ENCODE measurements at places on chromosomes 12 and 14. TPM values are rescaled to one million over a fixed set of nuclear protein-coding genes. Genes with fewer than 3 reads are reported as not detected.

- H3K27me3 ChIP-seq, result no peaks in the 10 kb centered on the region
- H3K4me1 ChIP-seq, result no peaks in the 10 kb centered on the region
- DNase-seq, result no peak
- no peaks in the 10 kb centered on the region for H3K36me3 ChIP-seq
Observed at GRCh38 chr12:34292736-34293625, 270.7 kb downstream of the ALG10 start.

GRCh38 chr12:82325540-82326336 lies 32.4 kb downstream of the CCDC59 start:
- DNase-seq, result no peak
- H3K4me3 ChIP-seq, result no peak overlapping the region
- H3K27me3 ChIP-seq, result no peaks in the 10 kb centered on the region
- no peaks in the 10 kb centered on the region for H3K4me1 ChIP-seq

GRCh38 chr12:48235796-48236333 lies 32.8 kb upstream of the OR10AD1 start:
- H3K36me3 ChIP-seq, result no peaks in the 10 kb centered on the region
- DNase-seq, result peak; percentile 45
- H3K27me3 ChIP-seq, result no peaks in the 10 kb centered on the region
- peaks cover 7% of the 10 kb centered on the region for H3K4me1 ChIP-seq

The PGF gene
- 6.5 TPM for total RNA-seq

- H3K27ac ChIP-seq, result no peak overlapping the region
- no peaks in the 10 kb centered on the region for H3K27me3 ChIP-seq
- H3K4me3 ChIP-seq, result no peak overlapping the region
- H3K36me3 ChIP-seq, result no peaks in the 10 kb centered on the region
Observed at GRCh38 chr12:50195832-50196231, 28.7 kb upstream of the CERS5 start.

Data from testis (tissue), 5 donors.